ENCODE measurements at places on chromosomes 12 and 14.

- DNase-seq: no peak
These were observed 73.2 kb upstream of the SSTR1 start for GRCh38 chr14:38134416-38135030.

DNA sequence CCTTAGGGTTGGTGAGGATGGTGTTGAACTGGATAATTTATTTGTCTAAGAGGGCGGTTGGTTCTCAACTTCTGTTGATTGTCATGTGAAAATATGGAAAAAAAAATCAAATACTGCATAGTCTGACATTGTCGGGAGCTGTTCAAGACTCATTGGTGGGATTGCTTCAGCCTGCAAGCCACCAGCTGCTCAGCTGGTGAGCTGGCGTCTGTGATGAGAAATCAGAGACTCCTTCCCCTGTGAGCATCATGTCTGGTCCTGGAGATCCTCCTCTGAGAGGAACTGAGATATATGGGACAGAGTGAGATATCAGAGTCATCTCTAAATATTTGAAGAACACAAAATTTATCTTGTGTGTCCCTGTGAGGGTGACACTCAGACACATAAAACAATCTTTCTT is 49.9 kb downstream of the TRIM9 start:
- no peak for DNase-seq

- peak; percentile 91 for DNase-seq
These were observed 1085.9 kb downstream of the BCL11B start for GRCh38 chr14:98186140-98186539.

GRCh38 chr12:124506145-124506831 is 61.1 kb downstream of the NCOR2 start:
- no peak for DNase-seq

DNA sequence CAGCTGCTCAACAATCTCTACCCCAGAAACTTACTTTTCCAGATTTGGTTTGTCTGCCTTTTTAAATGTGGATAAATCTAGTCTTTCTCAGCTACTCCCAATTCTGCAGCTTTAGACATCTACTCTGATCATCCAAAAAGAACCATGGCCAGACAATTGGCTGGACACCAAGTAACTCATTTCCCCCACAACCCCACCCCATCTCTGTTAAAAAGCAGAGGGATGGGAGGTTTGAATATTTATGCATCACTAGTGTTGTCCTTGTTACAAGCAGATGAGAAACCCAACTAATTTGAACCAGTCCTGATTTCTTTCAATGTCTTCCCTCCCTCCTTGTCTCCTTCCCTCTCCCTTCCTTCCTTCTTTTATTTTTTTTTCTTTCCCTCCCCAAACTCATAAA is 391.9 kb downstream of the GALC start:
- no peak for DNase-seq

GRCh38 chr12:128079-128478 is 61.5 kb downstream of the IQSEC3 start:
- DNase-seq: no peak

DNA sequence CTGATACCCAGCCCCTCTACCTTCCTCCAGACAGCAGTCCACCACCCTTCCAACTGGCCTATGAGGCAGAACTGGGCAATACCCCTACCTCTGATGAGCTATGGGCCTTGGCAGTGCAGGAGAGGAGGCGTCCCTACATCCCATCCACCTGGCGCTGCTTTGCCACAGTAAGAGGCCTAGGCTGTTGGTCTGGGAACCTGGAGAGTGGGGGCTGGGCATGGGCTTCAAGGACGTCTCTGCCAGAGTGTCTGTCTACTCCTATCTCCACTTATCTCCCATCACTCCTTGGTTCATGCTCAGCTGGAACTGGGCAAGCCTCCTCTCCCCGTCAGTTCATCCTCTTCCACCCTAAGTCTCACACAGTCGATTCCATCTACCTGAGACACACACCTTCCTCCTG is 6.5 kb downstream of the AMHR2 start:
- no peak for DNase-seq

DNA sequence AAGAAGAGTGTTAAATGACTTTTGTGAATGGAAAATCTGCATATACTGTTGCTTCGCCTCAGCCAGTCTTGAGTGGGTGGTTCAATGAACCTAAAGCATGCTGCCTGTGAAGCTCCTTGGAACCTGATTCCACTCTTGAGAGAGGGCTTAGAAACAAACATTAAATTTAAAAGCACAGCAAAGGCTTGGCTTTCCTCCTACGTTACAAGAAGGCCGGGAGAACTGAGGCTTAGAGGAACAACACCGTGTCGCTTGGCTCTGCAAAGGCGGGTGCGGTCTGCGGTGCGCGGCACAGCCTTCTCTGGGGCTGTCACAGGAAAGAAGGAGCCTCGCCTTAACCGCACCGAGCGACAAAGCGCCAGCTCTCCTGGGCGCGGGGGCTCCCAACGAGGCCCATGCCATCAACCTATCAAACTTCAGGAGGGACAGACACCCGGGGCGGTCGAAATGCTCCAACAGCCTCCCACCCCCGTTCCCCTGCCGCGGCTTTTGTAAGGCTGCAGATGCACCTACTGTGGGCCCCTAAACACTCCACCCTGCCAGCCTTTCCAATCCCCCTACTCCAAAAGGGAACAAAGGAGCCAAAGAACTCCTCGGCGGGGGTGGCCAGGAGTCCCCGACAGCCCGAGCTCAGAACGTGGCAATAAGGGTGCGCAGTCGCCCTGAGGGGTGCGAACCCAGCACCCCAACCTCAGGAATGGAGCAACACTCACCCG is 729 bp downstream of the OSBPL8 start:
- DNase-seq: peak; percentile 23

- peak; percentile 59 for DNase-seq
These were observed 131.3 kb downstream of the ITPR2 start for GRCh38 chr12:26701604-26702215.

GRCh38 chr12:129119537-129119936 is 266.3 kb downstream of the GLT1D1 start:
- no peak for DNase-seq

DNA sequence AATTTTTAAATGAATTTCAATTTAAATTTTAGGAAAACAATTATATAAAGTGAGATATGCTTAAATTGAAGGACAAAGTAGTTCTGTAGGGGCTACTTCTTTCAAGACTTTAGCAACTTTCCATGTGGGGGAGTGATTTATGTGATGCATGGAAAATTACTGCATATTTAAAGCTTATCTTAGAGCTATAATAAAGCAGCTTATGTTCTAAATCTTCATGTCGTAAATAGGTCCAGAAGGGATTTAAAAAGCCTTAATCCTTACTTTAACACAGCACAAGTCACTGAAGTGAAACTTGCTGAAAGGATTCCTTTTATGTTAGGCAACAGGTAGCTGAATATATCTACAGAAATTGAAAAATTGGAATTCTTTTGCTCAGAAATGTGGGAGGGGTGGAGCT is 340.4 kb downstream of the NAV3 start:
- no peak for DNase-seq

DNA sequence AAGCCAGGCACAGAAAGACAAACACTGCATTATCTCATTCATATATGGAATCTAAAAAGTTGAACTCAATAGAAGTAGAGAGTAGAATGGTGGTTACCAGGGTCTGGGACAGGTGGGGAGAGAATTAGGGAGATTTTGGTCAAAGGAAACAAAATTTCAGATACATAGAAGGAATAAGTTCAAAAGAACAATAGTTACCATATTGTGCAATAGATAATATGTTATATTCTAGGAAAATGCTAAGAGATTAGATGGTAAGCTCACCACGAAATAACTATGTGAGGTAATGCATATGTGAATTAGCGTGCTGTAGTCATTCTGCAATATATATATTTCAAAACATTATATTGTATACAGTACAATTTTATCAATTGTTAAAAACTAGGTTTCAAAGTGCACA is 442.5 kb downstream of the KCNH5 start:
- DNase-seq: no peak

DNA sequence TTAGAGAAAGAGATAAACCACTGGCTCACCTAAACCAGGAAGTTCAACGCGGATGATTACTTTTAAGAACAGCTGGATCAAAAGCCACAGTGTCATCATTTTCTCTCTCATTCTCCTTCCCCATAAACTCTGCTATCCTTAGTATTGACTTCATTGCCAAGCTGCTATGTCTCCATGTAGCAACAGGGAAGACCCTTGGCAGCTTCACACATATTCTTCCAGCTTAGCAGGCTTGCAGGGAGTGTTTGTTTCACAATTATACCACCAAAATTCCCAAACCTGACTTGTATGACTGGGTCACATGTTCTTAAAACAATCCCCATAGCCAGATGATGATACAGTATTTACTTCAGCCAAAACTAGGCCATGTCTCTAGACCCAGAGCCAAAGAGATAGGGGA is 235.5 kb downstream of the PAWR start:
- no peak for DNase-seq

DNA sequence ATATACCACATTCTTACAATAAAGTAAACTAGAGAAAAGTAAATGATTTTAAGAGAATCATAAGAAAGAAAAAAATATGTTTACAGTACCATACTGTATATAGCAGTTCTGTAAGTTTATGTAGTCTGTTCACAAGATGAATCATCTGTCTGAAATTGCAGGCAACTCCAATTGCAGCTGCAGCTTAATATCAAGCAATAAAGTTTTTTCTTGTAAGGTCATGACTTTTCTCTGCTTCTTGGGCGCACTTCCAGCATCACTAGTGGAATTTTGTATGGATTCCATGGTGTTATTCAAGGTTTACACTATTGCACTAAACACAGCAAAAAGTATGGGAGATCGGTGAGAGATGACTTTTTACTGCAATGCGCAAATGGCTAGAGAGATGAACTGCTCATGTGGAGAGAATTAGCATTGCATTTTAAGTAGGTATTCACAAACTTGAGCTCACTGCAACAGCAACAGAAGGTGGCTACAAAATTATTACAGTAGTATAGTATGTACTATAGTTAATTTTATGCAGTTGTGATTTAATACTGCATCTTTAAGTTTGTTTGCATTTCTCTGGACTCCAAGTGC is 445.4 kb upstream of the OR4E1 start:
- peak; percentile 29 for DNase-seq

DNA sequence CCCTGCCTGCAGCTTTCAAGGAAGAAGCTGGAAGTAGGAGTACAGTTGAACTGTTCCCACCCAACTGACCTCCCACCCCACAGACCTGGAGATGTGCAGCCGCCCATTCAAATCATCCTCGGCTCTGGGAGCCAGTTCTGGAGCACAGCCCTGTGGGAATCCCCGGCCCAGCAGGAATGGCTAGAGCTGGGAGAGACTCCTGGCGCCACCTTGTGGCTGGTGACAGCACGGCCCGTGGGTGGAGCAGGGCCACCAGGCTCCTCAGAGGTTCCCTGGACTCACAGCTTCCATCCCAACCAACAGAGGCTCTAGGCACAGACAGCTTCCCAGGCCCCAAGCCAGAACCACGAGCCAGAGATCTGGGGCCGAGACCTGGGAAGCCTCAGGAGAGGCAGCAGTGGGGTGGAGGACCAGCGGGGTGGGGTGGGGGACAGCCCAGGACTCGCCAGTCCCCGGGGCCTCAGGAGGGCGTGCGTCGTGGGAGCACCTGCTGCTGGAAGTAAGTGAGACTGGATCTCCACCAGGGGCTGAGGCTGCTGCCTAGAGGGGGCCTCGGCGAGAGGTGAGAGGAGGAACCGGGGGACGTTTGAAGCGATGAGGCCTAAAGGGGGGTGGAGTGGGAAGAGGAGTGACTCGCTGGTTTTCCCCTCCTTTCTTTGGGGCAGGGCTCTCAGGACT is 43.4 kb downstream of the RNF34 start:
- DNase-seq: peak; percentile 55

DNA sequence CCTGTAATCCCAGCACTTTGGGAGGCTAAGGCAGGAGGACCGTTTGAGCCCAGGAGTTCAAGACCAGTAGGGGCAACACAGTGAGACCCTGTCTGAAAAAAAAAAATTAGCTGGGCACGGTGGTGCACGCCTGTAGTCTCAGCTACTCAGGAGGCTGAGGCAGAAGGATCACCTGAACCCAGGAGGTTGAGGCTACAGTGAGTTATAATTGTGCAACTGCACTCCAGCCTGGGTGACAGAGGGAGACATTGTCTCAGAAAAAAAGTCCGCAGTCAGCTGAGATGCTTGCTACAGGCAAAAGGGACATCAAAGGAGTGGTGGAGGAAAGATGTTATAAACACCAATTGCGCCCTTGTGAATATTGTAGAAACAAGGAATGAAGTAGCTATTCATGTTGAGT is 77.8 kb downstream of the NDUFA12 start:
- no peak for DNase-seq

- DNase-seq: no peak
These were observed 1419.4 kb downstream of the FSCB start for GRCh38 chr14:43087666-43088065.

DNA sequence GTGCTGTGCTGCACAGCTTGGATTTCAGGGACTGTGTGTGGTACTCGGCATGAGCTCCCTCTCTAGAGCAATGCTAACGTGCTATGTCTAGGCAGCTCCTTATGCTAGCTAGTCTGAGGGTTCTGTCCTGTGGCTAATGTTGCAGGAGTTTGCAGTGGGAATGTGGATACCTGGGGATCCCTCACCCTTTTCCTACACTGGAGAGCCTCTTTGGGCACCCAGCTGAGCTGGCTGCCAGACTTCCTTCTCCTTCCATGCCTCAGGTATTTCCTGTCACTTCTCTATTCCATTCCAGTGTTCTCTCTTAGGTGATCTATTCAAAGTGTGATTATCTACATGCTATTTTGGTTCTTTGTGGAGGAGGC is 64.9 kb downstream of the FBXO33 start:
- no peak for DNase-seq

DNA sequence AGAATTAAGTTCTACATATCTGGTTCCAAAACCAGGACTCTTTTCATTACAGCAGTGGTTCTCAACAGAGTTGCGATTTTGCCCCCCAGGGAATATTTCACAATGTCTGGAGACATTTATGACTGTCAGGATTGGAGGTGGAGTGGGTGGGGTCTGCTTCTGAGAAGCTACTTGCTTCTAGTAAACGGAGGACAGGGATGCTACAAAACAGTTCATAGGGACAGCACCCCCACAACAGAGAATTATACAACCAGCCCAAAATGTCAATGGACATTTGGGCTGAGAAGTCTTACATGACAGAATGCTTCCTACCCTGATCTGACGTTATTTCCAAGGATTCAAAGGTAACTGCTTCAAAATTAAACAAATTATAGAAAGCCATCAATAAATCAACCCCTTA is 739 bp upstream of the SPATA7 start:
- DNase-seq: peak; percentile 32

GRCh38 chr12:116532986-116533342 is 26.2 kb upstream of the MAP1LC3B2 start:
- DNase-seq: no peak

GRCh38 chr12:76697849-76698248 is 66.1 kb upstream of the ZDHHC17 start:
- DNase-seq: no peak

- DNase-seq: peak; percentile 29
These were observed 344.0 kb downstream of the PDZRN4 start for GRCh38 chr12:41532072-41532471.

GRCh38 chr12:121009741-121010140 is 6.5 kb downstream of the C12orf43 start:
- peak; percentile 60 for DNase-seq

- no peak for DNase-seq
These were observed 79.7 kb upstream of the PTPRR start for GRCh38 chr12:71000255-71000654.

- no peak for DNase-seq
These were observed 70.4 kb downstream of the CHGA start for GRCh38 chr14:92993302-92993701.

GRCh38 chr14:95495538-95496025 is 20.9 kb downstream of the SYNE3 start:
- DNase-seq: peak; percentile 83
